Activated CD8-positive, alpha-beta T cell treated with anti-CD3 and anti-CD28 coated beads, Interleukin-2, amount 10 ng/mL, durations not matched to agents 7 days and 5 days (primary cell): ENCODE measurements at places on chromosomes 11 and 22. TPM values are rescaled to one million over a fixed set of nuclear protein-coding genes. Genes with fewer than 3 reads are reported as not detected.

The SLC6A5 gene
- total RNA-seq, result not detected

DNA sequence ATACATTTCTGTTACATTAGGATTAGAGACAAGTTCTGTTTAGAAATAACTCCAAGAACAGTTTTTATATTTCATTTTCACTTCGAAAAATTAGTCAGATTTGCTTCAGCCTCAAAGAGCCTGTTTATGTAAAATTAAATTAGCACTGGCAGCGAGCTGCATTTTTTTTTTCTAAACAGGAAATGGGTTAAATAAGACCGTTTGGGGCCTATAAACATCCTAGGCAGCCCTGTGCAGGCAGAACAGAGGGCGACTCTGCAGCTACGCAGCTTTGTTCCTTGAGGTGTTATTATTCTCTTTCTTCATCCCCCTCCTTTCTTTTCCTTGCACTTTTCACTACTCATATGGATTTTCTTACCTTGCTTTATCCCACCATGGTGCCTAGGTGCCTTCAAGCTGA, 48.7 kb downstream of the CWC15 start:
- DNase-seq, result peak; percentile 45

- DNase-seq, result no peak
Observed at GRCh38 chr22:36638747-36639146, 64.8 kb downstream of the CACNG2 start.

DNA sequence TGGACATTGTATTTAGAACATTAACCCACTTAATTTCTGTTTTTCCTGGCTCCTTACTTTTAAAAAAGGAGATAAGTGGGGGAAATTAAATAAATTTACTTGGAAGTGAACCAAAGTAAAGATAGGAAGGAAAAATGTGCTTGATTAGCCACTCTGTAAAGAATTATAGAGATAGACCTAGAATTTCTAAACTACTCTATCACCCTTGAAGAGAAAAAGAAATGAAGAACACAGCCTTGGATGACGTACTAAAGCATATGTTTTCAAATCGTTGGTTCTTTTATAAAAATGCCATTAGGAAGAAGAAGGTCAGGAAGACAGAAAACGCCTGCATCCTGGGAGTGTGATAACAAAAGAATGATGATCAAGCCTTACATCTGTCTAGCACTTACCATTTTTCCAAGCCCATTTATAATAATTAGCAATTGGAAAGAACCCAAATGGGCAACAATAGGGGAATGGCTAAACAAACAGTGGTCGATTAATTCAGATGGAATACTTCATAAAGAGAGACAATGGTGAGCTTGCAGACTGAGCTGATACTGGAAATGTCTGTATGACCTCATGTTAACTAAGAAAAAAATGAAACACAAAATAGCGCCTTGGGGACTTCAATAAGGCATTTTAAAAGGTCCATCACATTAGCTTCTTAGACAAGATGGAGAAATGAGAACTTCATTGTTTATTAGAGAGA, 81.0 kb upstream of the LRRC55 start:
- no peak for DNase-seq

- no peak for DNase-seq
Observed at GRCh38 chr11:26823963-26824362, 102.1 kb upstream of the SLC5A12 start.

GRCh38 chr11:44617671-44618461, 52.4 kb downstream of the CD82 start:
- no peak for DNase-seq

DNA sequence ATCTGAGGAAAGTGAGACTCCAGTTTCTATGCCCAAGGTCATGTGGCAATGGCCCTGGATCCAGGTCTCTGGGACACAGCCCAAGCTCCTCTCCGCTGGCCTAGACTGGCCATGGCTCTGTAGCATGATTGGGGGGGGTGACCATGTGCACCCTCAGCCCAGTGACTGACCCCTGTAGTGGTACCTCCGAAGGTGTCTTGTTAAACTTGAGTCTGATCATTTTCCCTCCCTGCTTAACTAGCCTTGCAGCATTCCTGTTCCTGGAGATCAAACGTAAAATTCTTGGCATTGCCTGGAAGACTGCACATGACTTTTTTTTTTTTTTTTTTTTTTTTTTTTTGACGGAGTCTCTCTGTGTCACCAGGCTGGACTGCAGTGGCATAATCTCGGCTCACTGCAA, 1116.0 kb downstream of the TBC1D22A start:
- DNase-seq, result no peak

GRCh38 chr11:104464691-104465090, 300.7 kb upstream of the PDGFD start:
- no peak for DNase-seq

GRCh38 chr11:67387069-67387468, 4.7 kb upstream of the RAD9A start:
- no peak for DNase-seq
